Stimulated activated CD4-positive, alpha-beta T cell treated with anti-CD3 and anti-CD28 coated beads, Interleukin-2, amount 100 ng/mL, for 4 hours (primary cell): ENCODE measurements at places on chromosomes 11 and 22.

GRCh38 chr11:44561275-44561805 lies 4.1 kb upstream of the CD82 start:
- no peak for DNase-seq

DNA sequence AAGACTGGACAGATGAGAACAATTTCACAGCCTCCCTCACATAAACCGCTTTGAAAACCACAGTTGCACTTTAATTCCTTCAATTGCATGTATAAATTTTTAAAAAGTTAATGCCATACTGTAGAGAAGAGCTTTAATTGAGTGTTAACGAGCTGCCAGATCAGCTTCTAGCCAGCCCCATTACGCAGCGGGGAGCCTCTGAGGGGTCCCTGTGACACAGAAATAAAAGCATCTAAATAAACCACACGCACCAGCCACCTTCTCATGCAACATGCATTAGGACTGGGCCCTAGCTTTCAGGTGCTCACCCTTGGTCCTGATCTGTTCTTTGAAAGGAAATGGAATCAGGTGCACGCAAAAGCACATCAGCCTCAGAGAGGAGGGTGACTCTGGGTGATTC lies 111.7 kb downstream of the SPATA19 start:
- no peak for DNase-seq

GRCh38 chr22:39251762-39252460 lies 7.1 kb upstream of the PDGFB start:
- DNase-seq, result no peak

- DNase-seq, result no peak
Observed at GRCh38 chr11:110486156-110486555, 56.4 kb downstream of the FDX1 start.

DNA sequence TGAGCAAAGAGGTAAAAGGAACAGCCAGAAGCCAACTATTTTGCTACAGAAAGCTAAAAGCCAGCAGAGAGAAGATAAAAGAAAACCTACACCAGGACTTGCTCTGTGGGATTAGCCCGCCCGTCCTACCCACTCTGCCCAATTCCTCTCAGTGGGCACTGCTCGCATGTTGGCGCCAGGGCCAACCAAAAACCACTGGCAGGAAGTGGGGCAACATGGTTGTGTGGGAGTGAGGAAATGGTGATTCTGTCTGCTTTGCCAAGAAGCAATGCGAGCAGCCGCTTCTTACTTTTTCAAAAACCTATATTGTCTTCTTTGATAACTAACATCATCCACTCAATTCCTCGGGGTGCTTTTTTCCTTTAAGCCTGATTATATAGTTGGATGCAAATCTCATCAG lies 14.2 kb upstream of the APOA1 start:
- DNase-seq, result no peak

- DNase-seq, result no peak
Observed at GRCh38 chr11:134584001-134584561, 172.0 kb upstream of the B3GAT1 start.

DNA sequence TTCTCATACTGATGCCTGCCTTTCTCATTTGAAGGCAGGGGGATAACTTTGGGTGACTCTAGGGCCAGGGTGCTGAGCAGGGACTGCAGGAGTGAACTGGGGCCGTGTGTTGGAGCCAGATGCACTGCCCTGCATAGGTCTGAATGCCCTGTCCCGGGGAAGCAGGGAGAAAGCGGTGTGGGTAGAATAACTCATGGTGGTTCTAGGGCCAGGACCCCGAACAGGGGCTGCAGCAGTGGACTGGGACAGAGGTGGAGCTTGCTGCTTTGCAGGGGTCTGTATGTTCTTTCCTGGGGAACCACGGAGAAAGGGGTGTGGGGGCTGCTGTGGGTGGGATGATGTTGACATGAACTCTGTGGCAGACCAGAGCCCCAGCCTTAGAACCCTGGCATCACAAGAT lies 52.9 kb downstream of the GAB4 start:
- DNase-seq, result no peak

DNA sequence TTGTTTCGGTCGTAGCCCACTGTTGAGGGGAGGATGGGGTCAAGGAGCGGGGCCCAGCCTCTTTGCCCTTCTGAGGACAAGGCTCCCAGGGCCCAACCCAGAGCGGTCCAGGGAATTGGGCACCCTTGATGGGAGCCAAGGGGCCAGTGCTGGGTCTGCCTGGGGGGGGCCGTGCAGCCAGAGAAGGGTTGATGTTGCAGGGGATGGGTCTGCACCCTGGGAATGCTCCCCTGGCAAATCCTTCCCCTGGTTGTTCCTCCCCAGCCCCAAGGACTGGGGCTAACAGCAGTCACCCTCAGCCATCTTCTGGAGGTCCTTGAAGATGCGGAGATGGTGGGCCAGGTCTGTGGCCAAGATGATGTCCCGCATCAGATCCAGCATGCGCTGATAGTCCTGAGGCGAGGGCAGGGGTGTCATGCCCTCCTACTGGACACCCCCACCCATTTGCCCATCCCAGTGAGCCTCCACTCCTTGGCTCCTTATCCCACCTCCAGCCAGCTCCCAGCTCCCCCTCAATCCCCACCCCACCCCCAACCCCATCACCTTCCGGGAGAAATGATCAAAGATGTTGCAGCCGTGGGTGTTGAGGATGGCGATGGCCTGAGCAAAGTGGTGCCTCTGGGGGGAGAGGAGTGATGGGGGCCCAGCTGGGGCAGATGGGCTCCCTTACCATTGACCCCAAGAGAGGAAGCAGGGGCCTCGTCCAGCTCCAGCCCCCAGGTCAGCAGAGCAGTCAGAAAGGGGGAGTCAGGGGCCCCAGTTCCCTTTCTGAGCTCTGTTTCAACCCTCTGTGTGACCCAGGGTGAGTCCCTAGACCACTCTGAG lies 95.0 kb downstream of the PDE2A start:
- DNase-seq, result no peak

- no peak for DNase-seq
Observed at GRCh38 chr11:77512092-77512491, 38.2 kb upstream of the PAK1 start.

GRCh38 chr22:30031764-30032455 lies 48.4 kb upstream of the HORMAD2 start:
- no peak for DNase-seq

- DNase-seq, result no peak
Observed at GRCh38 chr11:6433998-6434660, 6.7 kb downstream of the HPX start.

- DNase-seq, result no peak
Observed at GRCh38 chr11:107247167-107247861, 210.3 kb downstream of the CWF19L2 start.

- no peak for DNase-seq
Observed at GRCh38 chr11:46528445-46529094, 65.3 kb downstream of the AMBRA1 start.

- DNase-seq, result no peak
Observed at GRCh38 chr11:129580278-129580677, 204.6 kb downstream of the BARX2 start.

- no peak for DNase-seq
Observed at GRCh38 chr22:19810381-19811201, 44.1 kb downstream of the GNB1L start.

GRCh38 chr11:94036096-94036495 lies 14.9 kb downstream of the HEPHL1 start:
- no peak for DNase-seq

GRCh38 chr11:114762408-114762807 lies 84.1 kb downstream of the NXPE2 start:
- DNase-seq, result no peak

- no peak for DNase-seq
Observed at GRCh38 chr11:126525702-126526101, 170.2 kb downstream of the ST3GAL4 start.

GRCh38 chr11:75554258-75555022 lies 7.6 kb upstream of the SERPINH1 start:
- no peak for DNase-seq

- no peak for DNase-seq
Observed at GRCh38 chr11:72860592-72860991, 46.4 kb downstream of the ATG16L2 start.

- no peak for DNase-seq
Observed at GRCh38 chr11:117834838-117835443, 10.4 kb upstream of the FXYD2 start.

- no peak for DNase-seq
Observed at GRCh38 chr11:69526453-69526810, 45.0 kb downstream of the LINC01488 start.

DNA sequence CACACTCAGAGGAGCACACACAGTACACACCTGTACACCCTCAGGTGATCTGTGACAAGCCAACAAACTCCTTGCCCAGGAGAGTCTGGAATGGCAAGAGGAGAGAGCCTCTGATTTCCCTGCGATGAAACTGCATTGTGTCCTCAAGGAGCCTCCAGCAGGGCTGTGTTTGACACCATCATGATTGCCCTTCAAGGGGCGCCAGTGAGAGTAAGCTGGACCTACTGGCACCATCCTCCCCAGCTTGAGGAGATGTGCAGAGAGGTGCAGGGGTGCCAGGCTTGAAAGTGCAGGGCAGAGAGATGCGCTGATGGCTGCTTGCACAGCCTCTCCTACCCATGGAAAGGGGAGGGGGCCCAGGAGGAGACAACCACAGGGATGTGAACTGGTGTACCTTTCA lies 188.8 kb upstream of the CADM1 start:
- no peak for DNase-seq

DNA sequence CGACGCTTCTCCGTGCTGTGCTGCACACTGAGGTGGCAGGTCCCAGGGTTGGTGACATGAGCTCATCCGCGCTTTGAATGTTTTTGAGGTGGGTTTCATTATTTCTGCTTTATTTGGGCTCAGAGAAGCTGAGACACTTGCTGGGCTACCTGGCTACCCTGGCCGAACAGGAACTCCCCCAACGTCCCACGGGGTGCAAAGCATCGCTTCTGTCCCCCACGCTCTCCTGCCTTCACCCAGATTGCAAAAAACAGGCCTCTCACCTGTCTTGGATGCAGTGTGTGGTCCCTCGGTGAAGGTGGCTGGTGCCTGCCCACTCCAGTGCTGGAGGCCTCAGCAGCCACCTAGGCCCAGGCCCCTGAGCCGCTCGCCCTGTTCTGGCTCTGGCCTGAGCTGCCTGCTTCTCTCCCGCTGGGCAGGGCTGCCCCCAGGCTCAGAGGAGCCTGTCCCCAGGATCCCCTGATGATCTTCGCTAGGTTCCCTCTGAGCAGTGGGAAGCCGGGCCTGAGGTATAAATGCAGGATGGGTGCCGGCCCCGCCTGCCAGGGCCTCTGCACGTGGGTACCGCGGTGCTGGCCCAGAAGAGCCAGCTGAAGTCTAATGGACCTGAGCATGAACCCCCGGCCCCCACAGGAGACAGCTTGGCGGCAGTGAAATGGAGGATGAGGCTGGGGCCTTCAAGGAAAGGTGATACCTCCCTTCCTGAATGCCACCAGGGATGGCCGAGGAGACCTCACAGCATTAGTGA lies 15.8 kb upstream of the MRGPRD start:
- no peak for DNase-seq

GRCh38 chr11:13462311-13462900 lies 616 bp downstream of the BTBD10 start:
- DNase-seq, result peak; percentile 15

DNA sequence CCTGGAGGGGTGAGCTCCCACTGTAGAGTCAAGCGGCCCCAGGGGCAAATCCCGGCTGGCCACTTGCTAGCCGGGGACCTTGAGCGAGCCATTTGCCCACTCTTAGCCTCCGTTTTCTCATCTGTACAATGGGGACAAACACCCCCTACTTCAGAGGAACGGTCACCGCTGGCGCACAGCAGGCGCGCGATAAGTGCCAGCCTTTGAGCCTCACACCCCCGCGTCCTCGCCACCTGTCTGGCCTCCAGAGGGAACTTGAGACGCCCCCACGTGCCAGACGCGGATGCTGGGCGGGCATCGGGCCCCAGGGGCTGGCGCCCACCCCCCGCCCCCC lies 72.6 kb upstream of the TCF20 start:
- no peak for DNase-seq

GRCh38 chr22:50526834-50527801 lies 1.7 kb upstream of the SCO2 start:
- DNase-seq, result no peak

DNA sequence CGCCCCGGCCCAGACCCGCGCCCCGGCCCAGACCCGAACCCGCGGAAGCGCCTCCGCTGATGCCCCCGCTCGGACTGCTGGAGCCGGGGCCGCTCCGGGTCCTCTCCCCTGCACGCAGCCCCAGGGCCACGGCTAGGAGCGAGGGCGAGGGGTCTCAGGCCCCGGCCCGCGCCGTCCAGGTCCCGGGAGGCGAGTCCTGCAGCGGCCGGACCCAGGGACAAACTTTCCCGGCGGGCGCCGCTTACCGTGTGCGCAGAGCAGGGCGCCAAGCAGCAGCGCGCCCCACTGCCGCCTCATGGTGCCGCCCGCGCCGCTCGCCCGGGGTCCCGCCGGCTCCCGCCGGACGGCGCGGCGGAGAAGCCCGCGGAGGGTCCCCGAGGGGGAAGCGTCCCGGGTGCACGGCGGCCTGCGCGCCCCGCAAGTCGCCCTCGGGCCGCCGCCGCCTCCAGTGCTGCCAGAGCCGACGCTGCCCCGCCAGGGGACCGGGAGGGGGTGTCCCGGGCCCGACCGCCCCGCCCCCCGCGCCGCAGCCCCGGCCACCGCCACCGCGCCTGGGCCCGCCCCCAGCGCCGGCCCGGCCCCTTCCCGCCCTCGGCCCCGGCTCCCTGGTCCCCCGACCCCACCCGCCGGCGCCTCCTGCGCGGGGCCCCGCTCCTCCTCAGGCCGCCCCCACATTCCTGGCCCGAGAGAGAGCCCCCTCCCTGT lies at the start of gene LRP4:
Gene LRP4 (minus strand): TSS at position 468 of the 705 bp plus-strand sequence. CDS start 171 bp downstream, at position 297.
- DNase-seq, result no peak

DNA sequence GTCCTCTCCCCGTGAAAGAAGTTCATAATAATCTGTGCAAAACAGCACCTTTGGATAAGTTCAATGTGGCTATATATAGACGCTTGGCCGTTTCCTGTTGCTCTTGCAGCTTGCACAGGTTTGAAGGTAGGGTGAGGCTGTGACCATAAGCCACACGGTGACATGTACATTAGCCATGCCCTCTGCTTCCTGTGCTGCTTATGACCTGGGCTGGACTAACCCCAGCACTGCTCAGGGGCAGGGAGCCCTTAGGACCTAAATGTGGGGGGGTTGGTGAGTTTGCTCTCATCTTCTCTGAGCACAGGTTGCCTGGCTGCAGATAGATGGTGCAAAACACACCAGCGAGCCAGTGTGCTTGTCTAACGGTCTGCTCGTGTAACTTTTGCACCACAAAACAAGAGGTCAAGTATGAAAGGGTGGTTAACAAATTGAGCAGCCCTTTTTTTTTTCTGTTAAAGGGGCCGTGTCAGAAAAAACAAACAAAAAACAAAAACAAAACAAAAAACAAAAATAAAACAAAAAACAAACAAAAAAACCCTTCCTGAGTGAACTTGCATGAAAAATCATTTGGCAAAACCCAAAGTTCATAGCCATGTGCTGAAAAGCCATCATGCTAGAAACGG lies 37.3 kb downstream of the FLI1 start:
- DNase-seq, result no peak

- no peak for DNase-seq
Observed at GRCh38 chr22:29735416-29735815, 15.6 kb downstream of the CABP7 start.

DNA sequence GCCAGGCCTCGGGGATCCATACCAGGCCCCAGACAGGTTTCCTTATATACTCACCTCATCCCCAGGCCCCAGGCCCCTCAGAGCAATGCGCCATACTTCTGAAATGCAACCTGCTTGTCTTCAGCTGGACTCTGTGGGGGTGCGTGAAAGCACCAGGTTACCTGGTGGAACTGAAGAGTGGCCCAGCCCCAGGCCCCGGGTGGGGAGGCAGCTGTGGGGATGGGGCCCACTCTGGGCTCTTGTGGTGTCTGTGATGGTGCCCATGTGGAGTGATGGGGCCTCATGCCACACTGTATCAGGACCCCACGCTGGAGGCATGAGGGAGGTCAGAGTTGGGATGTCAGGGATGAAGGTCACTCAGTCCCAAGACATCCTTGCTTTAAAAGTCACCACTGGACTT lies 999.0 kb downstream of the BRD1 start:
- no peak for DNase-seq
